ENCODE measurements at places on chromosomes 16 and 17.

DNA sequence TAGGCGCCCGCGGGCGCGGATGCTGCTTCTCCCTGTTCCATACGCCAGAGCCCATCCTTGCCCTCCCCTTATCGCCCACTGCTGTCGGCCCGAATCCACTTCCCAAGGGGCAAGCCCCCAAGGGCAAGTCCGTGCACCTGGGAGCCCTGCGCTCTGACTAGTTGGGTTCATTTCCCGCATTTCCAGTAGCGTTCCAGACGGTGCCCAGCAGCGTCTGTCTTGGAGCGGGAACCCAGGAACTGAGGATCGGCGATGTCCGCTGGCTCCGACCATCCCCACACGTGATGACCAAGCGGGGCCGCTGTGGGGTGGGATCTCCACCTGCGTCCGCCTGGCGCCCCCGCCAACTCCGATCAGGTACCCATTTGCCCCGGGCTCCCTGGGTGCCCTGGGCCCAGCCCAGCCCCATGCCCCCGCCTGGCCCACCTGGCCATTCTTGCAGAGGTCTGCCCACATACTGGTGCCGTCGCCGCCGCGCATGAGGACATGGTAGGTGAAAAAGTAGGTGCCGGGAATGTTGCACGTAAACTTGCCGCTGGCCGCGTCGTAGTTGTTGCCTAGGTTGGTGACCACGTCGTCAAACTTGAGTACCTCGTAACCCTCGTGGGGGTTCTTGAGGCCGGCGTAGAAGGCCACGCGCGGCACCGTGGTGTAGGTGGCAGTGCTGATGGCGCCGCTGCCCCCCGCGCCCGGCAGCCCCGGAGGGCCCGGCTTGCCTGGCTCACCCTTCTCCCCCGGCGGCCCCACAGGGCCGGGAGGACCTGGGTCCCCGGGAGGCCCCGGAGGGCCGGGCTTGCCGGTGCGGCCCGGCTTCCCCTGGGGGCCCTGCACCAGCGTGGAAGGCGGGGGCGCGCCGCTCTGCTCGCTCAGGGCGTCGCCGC lies 837 bp downstream of the C1QL1 start:
- DNase-seq: no peak

DNA sequence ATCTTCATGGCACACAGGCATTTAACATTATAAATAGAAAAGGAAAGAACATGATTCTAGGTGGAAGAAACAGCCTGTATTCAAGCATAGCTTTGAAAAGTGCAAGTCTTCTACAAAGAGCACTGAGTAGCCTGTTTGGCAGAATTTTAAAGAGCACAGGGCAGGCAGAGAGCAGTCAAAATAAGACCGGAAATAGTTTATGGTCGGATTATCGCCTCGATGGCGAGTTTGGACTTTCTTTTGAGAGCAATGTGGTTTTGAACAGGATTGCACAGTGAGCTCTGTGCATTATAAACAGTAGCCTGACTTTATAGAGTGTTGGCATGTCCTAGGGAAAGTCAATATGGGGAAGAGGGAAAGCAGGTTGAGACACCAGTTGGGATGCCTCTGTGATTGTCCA lies 6.2 kb upstream of the TMEM100 start:
- no peak for DNase-seq

DNA sequence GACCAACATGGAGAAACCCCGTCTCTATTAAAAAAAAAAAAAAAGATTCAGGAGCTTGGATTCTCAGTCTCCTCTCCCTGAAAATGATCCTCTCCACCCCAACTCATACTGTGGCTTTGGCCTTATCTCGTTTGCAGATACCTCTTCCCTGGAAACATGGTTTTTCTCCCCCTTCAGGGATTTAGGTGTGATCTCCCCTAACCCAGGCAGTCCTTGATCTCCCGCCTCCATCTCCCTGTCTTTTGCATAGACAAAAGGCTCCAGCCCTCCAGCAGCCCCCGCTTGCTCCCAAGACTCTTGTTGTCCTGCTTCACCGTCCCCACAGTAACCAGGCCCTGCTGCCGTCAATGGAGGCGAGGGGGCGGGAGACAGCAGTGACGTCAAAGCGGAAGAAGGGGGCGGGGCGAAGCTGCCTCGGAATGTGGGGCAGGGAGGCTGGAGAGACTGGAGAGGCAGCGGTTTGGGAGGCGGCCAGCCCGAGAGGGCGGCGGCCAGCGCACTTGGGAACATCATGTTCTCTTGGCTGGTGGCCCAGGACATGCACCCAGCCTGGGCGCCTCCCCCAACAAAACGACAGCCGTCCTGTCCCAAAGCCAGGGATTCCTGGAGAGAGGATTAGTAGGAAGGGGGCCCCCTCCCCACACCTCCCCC lies 1.9 kb upstream of the PER1 start:
- peak; percentile 96 for DNase-seq

DNA sequence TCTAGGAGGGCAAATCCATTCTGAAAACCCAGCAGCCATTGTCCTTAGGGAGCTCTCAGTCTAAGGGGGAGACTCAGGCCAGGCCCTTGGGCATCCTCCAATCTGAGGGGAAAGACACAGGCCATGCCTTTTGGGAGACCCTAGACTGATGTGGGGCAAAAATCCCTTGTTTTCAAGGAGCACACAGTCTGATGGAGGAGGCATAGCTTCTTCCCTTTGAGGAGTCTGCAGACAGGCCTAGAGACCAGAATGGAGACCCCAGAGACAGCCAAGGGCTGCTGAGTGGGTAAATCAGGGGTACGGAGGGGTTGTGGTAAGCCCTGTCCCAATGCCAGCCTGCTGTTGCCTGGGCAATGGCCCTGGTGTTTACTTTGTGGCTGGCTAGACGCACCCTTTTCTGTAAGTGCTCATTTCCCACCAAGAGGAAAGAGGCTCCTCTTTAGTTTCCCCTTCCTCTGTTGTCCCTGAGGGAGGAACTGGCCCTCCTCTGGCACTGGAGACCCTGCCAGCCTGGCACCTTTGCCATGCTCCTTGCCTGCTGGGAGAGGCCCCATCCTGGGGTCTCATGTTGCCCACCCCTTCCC lies 19.3 kb downstream of the ARHGAP23 start:
- DNase-seq: no peak

DNA sequence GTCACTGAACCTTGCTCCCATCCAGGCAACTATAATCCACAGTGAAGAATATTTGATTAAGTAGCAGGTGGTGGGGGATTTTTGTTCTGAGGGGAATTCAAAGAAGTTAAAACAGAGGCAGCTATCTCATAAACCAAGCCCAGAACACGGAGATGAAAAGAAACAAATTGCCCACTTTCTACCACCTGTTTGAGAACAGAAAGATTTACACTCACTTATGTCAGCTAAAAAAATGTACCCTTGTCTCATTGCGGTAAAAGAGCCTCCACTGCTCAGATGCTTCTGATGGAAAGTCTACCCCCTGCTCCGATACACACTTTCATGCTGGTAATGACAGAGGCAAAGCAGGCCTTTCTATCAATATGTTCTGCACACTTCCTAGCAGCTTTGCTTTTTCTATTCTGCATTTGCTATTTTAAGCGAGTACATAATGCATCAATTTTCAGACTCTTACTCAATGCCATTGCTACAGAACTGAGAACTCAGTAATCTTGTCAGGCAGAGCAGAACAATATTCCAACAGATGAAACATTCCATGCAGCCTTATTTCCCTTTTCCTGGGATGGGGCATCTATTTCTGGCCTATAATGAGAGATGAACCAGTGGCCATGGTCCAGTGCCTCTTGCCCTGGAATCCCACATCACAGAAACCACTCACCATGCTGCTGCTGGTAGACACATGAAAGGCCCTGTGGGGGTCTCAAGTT lies 29.0 kb downstream of the CDK5R1 start:
- DNase-seq: no peak

DNA sequence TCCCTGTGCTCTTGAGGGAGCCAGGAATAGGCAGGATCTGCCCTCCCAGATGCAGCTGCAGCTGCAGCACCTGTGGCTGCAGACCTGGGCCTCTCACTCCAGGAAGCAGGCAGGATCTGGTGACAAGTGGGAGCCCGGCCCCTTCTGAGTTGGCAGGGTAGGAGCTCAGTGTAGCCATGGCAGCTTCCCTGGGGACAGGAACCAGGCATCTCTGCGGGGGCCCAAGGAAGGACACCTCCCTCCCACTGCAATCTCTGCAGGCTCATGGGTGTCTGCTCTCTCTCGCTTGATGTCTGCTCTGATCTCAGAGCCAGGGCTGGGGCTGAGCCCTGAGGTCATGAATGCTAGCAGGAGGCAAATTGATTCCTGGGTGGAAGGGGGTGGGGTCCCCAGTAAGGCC lies 592.5 kb upstream of the CA10 start:
- no peak for DNase-seq

DNA sequence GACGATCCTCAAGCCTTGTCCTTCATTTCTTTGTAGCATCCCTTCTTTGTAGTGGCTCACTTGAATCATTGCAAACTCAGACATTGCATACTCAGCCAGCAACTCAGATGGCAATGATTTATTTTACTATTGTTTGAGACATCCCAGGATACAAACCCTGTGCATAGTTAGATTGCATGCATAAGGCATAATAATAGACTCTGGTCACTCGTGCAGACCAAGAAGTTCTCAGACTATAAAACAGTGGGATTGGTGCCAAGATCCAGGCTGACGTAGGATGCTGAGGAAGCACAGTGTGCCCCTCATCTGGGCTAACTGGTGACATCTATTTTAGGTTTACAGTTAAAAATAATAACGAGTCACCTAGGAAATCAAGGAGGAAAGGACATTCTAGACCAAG lies 142.3 kb downstream of the PMP22 start:
- DNase-seq: no peak

- peak; percentile 54 for DNase-seq
Observed at GRCh38 chr16:77211880-77212740, 12.9 kb downstream of the SYCE1L start.

GRCh38 chr17:13030459-13031300 lies 12.9 kb upstream of the ELAC2 start:
- peak; percentile 70 for DNase-seq

GRCh38 chr17:66965801-66966262 lies 1.3 kb downstream of the CACNG4 start:
- no peak for DNase-seq

GRCh38 chr16:306911-307370 lies 24.0 kb downstream of the PDIA2 start:
- DNase-seq: no peak

GRCh38 chr17:8606401-8606800 lies 24.1 kb downstream of the MYH10 start:
- DNase-seq: peak; percentile 25

GRCh38 chr17:8140065-8141029 lies 11.9 kb downstream of the PER1 start:
- no peak for DNase-seq

GRCh38 chr17:56833057-56833808 lies 487 bp downstream of the C17orf67 start:
- DNase-seq: peak; percentile 66

- DNase-seq: peak; percentile 9
Observed at GRCh38 chr17:2083613-2084035, 28.7 kb downstream of the HIC1 start.

GRCh38 chr17:82355770-82356427 lies 3.1 kb upstream of the TEX19 start:
- no peak for DNase-seq

DNA sequence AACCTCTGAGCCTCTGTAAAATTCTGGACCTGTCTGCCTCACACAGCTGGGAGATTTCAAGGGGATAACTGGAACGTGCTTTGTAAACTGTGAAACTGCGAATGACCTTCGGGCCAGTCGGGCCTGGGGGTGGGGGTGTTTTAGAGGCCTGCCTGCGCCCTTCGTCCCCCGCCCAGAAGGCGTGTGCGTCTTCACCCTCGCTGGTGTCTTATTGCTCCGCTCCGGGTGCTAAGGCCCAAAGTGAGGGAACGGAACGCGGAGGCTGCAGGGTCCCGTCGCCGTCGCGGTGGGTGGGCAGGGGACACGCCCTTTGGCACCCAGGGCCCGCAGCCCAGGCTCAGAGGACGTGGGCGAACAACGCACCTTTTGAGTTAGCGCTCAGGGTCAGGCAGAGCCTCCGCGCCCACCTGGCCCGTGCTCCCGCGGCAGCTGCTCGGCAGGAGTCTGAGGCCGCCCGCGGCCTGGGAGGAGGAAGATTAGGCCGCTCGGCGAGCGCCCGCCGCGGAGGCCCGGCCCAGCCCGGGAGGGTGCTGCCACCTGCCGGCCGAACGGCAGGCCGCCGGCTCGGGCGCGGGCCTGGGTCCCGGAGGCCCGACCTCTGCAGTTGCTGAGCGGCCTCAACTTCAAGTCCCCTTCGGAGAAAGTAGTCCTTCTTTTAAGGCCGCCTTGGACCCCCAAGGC lies 29.7 kb downstream of the DCAKD start:
- DNase-seq: peak; percentile 81

- no peak for DNase-seq
Observed at GRCh38 chr17:962670-963069, 16.9 kb downstream of the NXN start.

- DNase-seq: no peak
Observed at GRCh38 chr17:55654821-55655220, 67.8 kb downstream of the TMEM100 start.

- no peak for DNase-seq
Observed at GRCh38 chr17:9236286-9237052, 215.2 kb downstream of the NTN1 start.

DNA sequence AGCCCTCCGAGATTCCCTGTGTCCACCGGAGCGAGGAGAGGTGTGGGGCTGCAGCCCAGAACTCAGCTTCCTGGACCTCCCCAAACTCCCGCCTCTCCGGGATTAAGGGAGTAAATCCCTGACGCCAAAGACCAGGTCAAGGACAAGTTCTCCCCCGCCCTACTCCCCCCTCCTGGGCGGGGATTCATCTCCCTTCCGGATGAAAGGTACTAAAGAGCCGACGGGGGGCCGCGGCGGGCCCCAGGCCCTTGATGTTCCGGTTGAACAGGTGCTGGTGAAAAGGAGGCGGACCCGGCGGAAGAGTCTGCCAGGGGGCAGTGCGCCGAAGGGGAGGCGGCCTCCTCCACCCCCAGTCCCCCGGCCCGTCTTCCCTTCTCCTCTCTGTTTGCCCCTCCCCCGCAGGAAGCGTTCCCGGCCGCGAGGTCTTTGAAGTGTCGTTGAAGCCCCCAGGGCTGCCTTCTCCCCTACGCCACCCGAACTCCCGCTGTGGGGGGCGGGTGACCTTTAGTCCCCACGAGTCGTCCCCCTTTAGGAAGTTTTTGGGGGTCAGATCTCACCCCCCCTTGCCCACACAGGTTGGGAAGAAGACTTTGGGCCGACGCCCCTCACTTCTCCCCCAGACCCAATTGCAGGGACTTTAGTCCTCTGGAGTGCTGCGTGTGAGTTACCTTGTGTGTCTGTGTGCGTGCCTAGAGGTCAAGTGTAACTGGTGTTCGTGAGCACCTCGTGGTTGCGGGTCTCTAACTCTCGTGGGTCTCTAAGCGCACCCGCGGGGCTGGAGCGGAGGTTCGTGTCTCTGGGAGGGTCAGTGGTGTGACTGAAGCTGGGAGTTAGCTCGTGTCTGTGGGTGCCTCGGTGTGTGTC lies 1.1 kb upstream of the MLLT6 start:
- peak; percentile 89 for DNase-seq
